Panc1 (cell line): ENCODE measurements at places on chromosomes 11 and 22. TPM values are rescaled to one million over a fixed set of nuclear protein-coding genes. Genes with fewer than 3 reads are reported as not detected.

Gene APLNR
- not detected for total RNA-seq

Gene PKDREJ
- total RNA-seq = not detected

Gene LMO2
- 0.64 TPM for total RNA-seq

Gene LDHAL6A
- total RNA-seq = not detected

Gene GPHA2
- not detected for total RNA-seq

Gene GRIA4
- total RNA-seq = not detected

Gene OR4A47
- not detected for total RNA-seq

Gene FZD4
- total RNA-seq = 11.1 TPM

Gene FOLR1
- not detected for total RNA-seq

Gene C11orf42
- total RNA-seq = not detected

Gene TYR
- not detected for total RNA-seq

Gene WEE1
- 67.9 TPM for total RNA-seq

Gene NAALADL1
- total RNA-seq = 0.23 TPM

Gene PTGDR2
- total RNA-seq = not detected

Gene CD3G
- 0.15 TPM for total RNA-seq

Gene CDC42BPG
- total RNA-seq = 4.1 TPM

Gene PLEKHA7
- total RNA-seq = 11.6 TPM

Gene CNGA4
- 0.62 TPM for total RNA-seq

Gene RRAS2
- total RNA-seq = 58.4 TPM

Gene CSNK2A3
- 2.6 TPM for total RNA-seq

Gene CADM1
- 3.9 TPM for total RNA-seq

Gene DMC1
- 3.2 TPM for total RNA-seq

Gene DNAJB7
- not detected for total RNA-seq

Gene OR52I1
- total RNA-seq = not detected
